ENCODE measurements at places on chromosomes 12 and 14. TPM values are rescaled to one million over a fixed set of nuclear protein-coding genes. Genes with fewer than 3 reads are reported as not detected.

GRCh38 chr14:79656056-79656455, 555.2 kb downstream of the DIO2 start:
- no peak for DNase-seq

GRCh38 chr14:52790756-52791222, 618 bp downstream of the GNPNAT1 start:
- DNase-seq: no peak

CFAP54 gene
- 0.68 TPM for total RNA-seq

- DNase-seq: no peak
Observed at GRCh38 chr14:72341686-72342085, 409.5 kb downstream of the RGS6 start.

DNA sequence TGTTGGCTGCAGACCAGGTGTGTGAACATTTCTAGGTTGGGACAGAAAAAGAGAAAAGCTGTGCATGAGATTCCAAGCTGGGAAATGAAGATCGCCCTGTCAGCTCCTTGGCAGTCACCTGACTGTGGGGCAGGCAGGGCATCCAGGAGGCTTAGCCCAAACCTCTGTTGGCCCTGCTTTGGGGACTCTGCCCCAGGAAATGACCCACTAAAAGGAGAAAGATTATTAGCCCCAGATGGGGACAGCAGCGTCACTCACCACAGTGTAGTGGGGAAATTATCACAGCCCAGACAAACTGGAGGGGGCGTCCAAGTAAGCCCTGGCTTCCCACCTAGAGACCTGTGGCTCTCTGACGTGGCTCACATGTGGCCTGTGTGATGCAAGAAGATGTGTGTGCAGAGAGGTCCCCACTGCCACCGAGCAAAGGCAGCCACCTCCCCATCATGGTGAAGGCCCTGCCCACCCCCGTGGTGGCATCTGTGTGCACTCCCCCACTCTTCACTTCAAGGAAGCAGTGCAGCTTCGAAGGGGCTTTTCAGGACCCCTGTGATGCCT, 39.1 kb downstream of the DIO3 start:
- no peak for DNase-seq

DNA sequence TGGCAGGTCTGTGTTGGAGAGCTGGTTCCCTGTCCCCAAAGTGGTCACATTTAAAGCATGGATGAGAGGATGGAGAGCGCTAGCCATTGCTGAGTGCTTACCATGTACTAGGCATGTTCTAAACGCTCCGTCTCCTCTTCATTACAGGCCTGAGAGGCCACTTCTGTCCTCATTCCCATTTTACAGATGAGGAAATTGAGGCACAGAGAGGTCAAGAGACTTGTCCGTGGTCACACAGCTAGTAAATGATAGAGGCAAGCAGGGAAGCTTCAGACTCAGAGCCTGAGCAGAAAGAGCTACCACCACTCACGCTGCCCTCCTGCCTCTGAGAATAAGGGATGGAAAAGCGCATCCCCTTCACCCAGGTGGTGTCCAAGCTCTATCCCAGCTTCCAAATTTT, 64.3 kb downstream of the SLC25A47 start:
- DNase-seq: no peak

GRCh38 chr14:100142073-100143040, 17.1 kb downstream of the DEGS2 start:
- DNase-seq: no peak

GRCh38 chr12:20599757-20600156, 95.4 kb upstream of the SLCO1C1 start:
- DNase-seq: no peak

GRCh38 chr12:54220092-54220557, 31.3 kb upstream of the SMUG1 start:
- DNase-seq: peak; percentile 79

DNA sequence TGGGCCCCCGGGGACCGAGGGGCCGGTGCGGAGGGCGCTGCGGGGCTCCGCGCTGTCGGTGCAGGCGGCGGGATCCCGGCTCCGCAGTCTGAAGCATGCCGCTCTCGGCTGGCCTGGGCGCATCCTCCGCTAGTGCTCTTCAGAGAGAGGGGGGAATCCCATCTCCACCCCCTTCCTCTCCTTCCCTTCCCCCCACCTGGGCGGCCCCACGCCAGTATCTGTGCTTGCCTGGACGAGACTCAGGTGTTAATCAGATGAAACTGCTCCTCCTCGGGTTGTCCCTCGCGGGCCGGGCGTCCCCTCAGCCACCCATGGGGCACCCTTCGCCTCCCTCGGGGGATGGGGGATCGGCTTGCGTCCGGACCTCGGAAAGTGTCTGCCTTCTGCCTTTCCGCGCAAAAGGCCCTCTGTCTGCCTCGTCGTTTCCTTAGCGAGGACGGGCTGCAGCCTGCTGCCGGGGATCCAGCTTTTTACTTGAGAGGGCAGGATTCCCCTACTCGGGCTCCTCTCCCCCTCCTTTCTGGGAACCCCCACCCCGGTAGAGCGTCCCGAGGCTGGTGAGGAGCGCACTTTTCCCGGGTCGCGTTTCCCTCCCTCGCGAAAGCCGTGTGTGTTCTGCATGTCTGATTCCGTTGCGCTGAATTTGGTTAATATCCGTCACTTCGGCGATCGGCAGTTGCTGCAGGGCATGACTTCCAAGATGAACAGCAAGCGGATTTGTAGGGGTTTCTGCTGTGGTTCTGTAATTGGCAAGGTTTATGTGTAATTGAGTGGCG, 1.1 kb downstream of the GPHN start:
- DNase-seq: peak; percentile 35

ADGRD1 gene
- total RNA-seq: not detected

- DNase-seq: no peak
Observed at GRCh38 chr14:52307905-52308304, 6.2 kb upstream of the PTGER2 start.

DNA sequence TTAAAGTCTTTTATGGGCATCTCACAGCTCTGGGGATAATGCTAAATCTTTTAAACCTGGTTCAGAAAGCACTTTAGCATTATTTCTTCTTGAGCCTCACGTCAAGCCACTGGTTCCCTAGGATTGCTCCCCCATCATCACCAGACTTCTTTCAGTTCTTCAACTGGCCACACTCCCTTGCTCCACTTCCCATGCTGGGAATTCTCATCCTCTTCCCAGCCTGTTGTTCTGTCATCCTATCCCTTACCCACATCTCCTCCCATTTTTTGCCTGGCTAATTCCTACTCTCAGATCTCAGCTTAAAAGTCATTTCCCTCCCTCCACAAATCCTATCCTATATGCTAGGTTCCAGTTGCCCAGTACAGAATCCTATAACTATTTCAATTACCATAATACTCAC, 14.4 kb downstream of the FERMT2 start:
- DNase-seq: no peak

DNA sequence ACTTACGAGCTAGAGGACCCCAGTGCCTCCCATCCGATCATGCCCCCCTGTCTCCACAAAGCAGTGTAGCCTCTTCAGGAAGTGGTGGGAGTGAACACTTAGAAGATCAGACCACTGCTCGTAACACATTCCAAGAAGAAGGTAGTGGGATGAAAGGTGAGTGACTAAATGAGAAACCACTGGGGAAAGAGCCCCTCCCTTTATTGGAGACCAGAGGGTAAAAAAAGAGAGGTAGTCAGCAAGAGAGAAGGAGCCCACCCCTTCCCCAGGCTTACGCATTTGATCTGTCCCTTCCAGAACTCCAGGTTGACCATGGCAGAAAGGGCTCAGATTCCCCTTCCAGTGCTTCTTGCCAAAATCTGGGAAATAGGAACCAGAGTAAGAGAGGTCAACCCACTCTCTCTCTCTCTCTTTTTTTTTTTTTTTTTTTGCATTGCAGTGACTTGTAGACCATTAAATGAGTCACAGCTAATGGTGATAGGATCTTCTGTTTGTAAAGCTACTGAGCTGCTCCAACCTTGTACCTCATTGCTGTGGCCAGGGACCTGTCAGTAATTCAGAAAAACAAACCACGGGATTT, 165.4 kb downstream of the GCH1 start:
- DNase-seq: peak; percentile 82

ZBTB42 gene
- total RNA-seq: 0.88 TPM

DNA sequence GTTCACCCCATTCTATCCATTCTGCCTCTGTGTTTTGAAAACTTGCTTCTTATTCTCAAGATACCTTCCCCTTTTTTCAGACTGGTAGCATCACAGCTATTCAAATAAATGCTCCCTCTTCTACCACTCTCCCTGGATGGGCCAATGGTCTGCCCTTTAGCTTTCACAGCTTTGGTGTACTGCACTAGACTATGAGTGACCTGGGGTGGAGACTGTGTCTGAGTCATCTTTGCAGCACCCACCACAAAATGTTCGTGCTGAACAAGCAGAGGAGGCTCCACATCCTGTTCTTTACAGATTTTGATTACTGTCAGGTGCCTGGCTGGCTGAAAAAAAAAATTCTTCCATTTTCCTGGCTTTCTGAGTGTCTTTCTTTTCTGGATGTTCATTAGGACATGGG, 1104.1 kb upstream of the TMEM132C start:
- peak; percentile 84 for DNase-seq

DNA sequence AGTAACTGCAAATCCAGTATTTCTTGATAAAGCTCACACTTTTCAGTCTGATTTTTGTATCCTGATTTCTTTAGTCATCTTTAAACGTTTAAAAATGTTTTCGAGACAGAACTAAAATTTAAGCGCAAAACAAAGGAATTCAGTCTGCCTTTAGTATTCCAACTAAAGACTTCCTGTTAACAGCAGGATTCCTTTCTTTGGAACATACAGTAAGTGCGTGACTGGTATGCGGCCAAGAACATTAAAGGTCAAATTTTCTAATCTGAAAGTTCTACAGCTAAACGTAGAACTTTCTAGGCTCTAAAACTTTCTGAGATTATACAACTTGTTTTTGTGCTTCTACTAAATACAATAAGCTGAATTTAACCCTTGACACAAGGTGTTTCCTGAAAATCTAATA, 9.9 kb downstream of the SAV1 start:
- DNase-seq: peak; percentile 49

DNA sequence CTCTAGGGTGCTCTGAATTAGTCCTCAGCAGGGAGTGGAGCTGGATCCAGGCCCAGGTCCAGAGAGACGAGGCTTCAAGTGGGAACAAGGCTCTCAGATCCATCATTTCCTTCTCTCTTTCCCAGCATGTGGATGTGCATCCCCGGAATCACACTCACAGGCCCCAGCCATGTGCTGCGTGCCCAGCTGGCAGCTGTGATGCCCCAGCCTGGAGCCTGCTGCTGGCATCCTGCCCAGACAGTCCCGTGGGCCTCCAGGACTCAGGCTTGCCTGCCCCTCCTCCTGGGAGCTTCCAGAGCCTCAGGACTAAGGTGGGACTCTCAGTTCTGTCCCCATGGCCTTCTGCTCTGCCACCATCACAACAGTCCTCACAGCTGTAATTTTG, 6.2 kb upstream of the KRT84 start:
- peak; percentile 47 for DNase-seq

DNA sequence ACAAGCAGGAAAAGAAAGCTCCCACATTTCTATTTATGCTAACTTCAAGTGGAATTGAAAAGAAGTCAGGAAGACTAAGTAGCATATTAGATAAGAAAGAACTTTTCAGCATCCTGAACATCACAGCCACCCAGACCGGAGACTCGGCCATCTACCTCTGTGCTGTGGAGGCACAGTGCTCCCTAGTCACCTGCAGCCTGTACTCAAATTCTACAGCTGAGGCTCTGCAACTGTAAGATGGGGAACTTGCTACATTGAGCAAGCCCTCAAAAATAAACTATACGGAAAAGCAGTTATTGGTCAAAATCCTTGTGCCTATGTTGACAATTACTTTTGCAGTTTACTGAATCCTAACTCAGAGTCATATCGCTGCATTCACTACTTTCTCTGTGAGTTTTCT, 361.9 kb downstream of the DAD1 start:
- no peak for DNase-seq

NDRG2 gene
- 0.96 TPM for total RNA-seq

PTPRB gene
- 3.8 TPM for total RNA-seq

LRP1-AS gene
- total RNA-seq: not detected

NRL gene
- 1.5 TPM for total RNA-seq

DNA sequence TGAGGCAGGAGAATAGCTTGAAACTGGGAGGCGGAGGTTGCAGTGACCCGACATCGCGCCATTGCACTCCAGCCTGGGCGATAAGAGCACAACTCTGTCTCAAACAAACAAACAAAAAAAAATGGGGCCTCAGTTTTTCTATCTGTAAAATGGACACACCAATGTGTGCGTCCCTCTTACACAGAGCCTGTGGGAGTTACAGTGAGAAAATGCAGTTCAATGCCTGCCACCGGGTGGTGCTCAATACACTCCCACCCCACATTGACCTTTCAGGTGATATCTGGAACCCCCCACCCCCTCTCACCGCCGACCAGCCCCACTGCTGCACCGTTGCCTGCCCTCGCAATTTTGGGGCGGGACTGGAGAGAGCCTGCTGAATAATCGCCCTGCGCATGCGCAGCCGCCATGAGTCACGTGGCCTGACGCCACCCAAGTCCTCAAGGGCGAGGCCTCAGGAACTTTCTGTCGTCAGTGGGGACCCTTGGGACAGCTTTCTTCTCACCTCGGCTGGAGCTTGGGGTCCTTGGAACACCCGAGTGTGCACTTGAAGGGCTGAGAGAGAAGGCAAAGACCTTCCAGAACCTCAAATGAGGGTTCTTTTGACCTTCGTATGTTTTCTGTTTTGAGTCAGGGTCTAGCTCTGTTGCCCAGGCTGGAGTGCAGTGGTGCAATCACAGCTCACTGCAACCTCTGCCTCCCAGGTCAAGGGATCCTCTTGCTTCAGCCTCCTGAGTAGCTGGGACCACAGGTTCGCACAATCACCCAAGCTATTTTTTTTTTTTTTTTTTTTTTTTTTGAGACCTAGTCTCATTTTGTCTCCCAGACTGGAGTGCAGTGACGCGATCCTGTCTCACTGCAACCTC, 14.6 kb upstream of the CABP1 start:
- DNase-seq: no peak

FIGNL2 gene
- not detected for total RNA-seq

DNA sequence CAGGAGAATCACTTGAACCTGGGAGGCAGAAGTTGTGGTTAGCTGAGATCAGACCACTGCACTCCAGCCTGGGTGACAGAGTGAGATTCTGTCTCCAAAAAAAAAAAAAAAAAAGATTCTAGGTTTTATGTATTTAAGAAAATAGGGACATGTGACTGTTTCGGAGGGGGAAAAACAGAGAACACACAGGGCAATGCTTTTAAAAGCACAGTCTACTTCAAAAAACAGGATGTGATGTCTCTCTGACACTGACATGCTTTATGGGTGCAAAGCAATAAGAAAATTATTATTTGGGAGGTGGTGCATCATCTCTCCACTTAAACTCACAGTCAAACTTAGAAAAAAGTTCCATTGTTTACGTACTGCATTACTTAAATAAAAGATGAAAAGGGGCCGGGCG, 28.7 kb downstream of the CLIP1 start:
- no peak for DNase-seq

MTRFR gene
- total RNA-seq: 14.4 TPM

- DNase-seq: no peak
Observed at GRCh38 chr12:124780336-124780735, 83.3 kb downstream of the SCARB1 start.

AMN gene
- total RNA-seq: not detected

- no peak for DNase-seq
Observed at GRCh38 chr12:15496738-15497137, 174.4 kb downstream of the PTPRO start.

DNA sequence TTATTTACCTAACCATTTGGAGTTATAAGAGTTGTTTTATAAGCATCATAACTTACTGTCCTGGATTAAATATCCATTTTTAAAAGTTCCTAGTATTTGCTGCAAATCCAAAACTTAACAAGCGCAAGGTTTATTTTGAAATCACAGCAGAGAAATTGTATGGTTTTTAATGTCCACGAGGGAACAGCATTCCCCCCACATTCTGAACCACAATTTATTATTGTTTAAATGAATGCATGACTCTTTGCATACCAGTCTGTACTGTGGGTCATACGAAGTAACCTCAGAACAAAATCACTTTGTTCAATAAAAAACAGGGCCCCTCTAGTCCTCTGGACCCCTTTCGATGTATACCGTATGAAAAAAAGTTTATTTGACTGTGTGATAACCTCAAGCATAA, 75.9 kb downstream of the DACT1 start:
- DNase-seq: no peak

Data from RPMI7951 (cell line).